Suppressor macrophage treated with lipopolysaccharide for 4 hours (primary cell): ENCODE measurements at places on chromosomes 2 and 18.

GRCh38 chr2:149720615-149721014, 133.0 kb upstream of the MMADHC start:
- DNase-seq: no peak

DNA sequence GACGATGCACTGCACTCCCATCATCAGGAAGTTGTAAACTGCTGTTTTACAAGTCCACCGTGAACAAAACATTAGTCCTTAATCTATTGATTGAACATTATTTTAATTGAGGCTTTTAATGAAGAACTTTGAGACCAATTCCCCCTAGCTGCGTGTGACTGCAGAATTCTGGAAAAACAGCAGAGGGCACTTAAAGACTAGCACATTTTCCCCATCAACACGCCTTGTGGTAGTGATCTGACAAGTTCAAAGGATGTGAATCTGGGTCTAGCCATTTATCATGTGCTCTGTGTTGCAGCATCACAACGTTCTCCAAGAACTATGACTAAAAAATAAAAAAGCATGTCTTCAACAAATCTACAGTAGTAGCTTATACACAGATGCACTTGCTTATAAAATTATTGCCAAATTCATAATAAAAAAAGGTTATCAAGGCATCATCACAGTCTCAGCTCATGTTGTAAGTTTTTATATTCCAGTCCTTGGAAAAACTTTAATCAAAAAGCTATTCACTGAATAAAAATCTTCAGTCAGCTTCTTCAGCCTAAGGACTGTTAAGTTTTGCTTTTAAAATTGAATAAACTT, 35.8 kb downstream of the SKOR2 start:
- DNase-seq: peak; percentile 35

GRCh38 chr18:8847066-8847755, 141.9 kb downstream of the MTCL1 start:
- DNase-seq: no peak

- DNase-seq: no peak
These were observed 11.7 kb downstream of the DGKD start for GRCh38 chr2:233365861-233366520.

DNA sequence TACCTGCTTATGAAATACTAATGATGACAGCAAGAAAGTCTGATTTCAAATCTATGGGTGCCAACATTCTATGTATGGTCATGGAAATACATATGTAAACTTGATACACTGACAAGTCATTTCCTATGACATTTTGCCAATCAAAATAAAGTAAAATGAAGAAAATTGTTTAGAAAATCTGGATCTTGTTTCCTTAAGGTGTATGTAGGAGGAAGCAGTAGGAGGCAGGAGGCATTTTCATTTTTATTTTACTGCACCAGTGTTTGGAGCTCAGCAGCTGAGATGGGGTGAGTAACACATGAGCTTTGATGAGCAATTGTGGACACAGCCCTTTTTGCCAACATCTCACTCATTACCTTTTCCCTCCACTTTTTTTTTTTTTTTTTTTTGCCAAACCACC, 167.0 kb downstream of the AFF3 start:
- DNase-seq: no peak

GRCh38 chr2:63763391-63763941, 78.2 kb upstream of the UGP2 start:
- no peak for DNase-seq

GRCh38 chr2:158931572-158931971, 36.9 kb upstream of the TANC1 start:
- no peak for DNase-seq

GRCh38 chr2:169114056-169114455, 44.7 kb downstream of the DHRS9 start:
- DNase-seq: peak; percentile 70

GRCh38 chr2:132849118-132849517, 179.1 kb upstream of the LYPD1 start:
- no peak for DNase-seq

DNA sequence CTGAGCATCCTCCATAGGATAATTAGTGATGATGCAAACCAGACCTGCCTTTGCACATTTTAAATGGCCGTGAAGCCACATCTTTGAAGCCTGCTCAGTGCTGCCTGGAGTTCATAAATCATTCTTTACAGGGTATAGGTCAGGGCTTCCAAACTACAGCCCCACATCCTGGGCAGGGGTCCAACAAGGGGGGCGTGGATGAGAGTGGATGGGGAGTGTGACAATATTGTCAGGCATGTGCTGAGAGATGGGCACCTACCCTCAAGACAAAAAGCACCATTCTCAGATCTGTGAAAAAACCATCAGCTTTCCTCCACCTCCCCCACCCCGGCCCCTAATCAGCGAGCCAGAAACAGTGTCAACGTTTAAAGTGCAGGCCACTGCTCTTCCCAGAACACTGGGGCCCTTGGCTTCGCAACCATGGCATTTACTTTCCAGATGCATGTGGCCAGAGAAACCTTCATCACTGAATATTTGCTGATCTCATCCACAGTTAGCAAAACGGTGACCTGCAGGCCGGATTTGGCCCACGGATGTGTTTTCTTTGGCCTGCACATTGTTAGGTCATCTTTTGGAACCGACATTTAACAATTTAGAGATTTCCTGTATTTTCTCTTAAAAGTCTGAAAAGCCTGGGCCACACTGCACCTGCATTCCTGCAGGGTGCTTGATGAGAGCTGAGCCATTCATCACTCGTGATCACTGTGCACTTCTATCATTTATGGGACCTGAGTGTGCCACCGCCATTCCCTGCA, 130.7 kb downstream of the ANKRD44 start:
- DNase-seq: no peak

GRCh38 chr2:239229545-239230279, 171.1 kb downstream of the HDAC4 start:
- no peak for DNase-seq

GRCh38 chr2:10079870-10080535, at the start of gene CYS1:
Gene CYS1, minus strand, starts transcription at chr2:10080411. Its CDS starts 188 bp downstream, at chr2:10080223.
- peak; percentile 20 for DNase-seq

GRCh38 chr18:21903709-21904108, 163.1 kb downstream of the MIB1 start:
- no peak for DNase-seq

DNA sequence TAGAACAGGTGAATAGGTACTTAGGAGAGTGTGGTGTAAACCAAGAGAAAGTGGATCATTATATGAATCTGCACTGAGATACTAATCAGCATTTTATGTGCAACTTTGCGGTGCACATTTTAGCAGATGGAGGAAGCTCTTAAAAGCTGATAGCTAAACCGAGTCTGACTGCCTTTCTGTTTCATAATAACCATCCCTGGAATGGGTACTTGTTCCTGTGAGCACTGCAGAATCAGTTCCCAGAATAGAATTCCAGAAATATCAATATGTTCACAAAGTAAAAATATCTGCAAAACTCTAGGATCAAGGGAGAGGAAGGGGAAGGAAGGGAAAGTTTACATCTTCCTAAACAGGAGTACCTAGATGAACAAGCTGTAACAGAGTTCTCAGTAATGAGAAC, 432.2 kb upstream of the HNRNPA3 start:
- DNase-seq: no peak

DNA sequence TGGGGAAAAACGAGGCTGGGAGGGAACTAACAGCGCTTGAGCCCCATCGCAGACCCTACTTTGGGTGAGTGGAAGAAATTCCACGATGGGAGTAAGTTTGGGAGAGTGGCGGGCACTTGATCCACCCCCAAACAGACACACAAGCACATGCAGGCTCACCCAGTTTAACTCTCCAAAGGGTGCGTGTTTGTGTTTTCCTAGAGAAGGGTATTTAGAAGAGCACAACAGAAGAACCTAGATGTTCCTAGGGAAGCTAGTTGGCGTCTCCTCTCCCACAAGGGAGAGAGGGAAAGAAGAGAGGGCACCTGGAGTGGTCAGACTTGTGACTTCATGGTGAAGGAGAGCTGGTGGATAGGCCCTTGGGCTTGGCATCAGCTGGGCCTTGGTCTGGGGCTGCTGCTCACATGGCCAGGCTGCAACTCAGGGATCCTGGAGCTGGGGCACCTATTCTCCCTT, 3.2 kb downstream of the GATA6 start:
- DNase-seq: no peak

GRCh38 chr2:226791487-226792081, 8.0 kb downstream of the IRS1 start:
- DNase-seq: peak; percentile 89

- DNase-seq: no peak
These were observed 18.4 kb downstream of the L3MBTL4 start for GRCh38 chr18:6396276-6396675.

- no peak for DNase-seq
These were observed 123.2 kb upstream of the LRP1B start for GRCh38 chr2:142254031-142254430.
